ENCODE measurements at places on chromosomes 4 and X.

DNA sequence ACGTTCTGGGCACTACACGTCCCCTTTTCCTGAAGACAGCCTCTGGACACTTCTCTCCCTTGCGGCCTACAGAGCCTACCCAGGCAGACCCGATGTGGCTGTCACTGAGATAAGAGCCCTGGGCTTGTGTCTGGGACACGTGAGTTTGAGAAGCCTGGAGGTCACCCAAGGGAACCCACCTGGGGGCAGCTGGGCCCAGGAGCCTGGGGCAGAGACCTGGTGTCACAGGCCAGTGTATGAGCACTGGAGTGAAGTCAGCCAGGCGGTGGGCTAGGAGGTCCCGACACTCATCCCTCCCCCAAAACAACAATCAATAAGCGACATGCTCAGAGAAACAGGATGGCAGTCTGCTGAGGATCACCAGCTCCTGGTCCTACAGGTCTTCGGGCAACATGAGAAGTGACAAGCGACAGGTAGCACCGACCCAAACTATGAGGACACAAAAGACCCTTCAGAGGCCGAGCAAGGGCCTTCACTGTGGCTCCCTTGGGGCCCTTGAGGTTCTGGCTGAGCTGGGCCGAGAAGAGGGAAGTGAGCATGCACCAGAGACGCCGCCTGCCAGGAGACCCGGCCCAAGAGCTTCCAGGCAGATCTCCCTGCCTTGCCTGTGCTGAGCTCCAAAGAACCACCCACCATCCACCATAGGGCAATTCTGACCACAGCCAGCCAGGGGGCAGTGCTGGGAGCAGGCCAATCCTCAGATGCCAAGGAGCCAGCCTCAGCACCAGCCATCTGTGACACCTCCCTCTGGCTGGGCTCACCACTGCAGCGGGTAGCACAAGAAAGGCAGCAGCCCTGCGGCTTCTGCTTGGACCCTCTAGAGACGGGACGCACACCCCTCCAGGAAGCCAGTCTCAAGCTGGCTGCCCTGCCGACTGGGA is 11.0 kb upstream of the DUSP9 start:
- DNase-seq: peak; percentile 33

- DNase-seq: no peak
Observed at GRCh38 chr4:180538384-180539057, 1704.7 kb upstream of the TENM3 start.

DNA sequence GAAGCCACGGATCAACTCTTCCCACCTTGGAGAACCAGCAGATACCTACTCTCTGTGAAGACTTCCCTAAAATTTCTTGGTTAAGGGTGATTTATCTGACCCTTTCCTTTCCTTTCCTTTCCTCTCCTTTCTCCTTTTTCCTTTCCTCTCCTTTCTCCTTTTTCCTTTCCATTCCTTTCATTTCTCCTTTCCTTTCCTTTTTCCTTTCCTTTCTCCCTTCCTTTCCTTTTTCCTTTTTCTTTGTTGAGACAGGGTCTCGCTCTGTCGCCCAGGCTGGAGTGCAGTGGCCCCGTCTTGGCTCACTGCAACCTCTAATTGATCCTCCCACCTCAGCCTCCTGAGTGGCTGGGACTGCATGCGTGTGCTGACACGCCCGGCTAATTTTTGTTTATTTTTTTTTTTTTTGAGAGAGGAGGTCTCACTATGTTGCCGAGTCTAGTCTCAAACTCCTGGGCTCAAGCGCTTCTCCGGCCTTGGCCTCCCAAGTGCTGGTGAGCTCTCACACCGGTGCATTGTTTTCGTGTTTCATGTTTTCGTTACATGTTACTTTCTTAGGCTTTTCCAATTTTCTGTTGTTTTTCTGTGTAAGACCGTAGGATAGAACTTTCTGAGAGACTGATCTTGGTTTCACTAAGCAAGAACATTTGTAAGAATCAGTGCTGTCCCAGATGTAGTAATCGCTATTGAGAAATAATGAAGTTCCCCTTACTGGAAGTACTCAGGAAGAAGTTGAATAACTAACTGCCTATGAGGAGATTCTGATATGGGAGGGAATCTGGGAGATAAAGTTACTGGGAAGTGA is 2.0 kb downstream of the TMEM165 start:
- DNase-seq: no peak

GRCh38 chr4:75718529-75718928 is 5.8 kb upstream of the USO1 start:
- no peak for DNase-seq

- DNase-seq: no peak
Observed at GRCh38 chrX:72015383-72015782, 104.7 kb downstream of the NHSL2 start.

DNA sequence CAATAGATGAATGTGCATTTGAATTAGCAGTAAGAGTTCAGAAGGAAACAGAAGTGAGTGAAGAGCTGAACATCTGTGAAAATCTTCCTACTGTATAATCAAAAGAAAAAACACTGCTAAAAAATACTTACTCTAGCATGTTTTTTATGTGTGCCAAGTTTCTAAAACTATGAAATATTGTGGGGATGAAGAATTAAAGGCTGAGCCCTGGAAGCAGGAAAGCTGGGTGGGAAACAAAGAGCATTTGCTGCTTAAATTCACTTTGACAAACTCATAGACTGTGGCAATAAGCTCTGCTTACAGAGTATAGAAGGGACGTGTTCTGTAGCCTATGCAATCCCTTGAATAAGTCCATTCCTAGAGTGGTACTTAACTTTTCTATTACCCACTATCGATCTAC is 261.7 kb downstream of the ANKRD50 start:
- no peak for DNase-seq

Measured in activated CD4-positive, alpha-beta T cell treated with anti-CD3 and anti-CD28 coated beads, Interleukin-2, Interleukin-4, amounts not matched to agents 100 ng/mL and 50 ng/mL, durations not matched to agents 16 hours and 8 hours (primary cell).